ENCODE measurements at places on chromosomes 5 and 9. TPM values are rescaled to one million over a fixed set of nuclear protein-coding genes. Genes with fewer than 3 reads are reported as not detected.

The PITX1 gene
- not detected for total RNA-seq

- DNase-seq: no peak
Measured at GRCh38 chr5:125587631-125588030, 835.6 kb upstream of the GRAMD2B start.

The RNF208 gene
- not detected for total RNA-seq

DNA sequence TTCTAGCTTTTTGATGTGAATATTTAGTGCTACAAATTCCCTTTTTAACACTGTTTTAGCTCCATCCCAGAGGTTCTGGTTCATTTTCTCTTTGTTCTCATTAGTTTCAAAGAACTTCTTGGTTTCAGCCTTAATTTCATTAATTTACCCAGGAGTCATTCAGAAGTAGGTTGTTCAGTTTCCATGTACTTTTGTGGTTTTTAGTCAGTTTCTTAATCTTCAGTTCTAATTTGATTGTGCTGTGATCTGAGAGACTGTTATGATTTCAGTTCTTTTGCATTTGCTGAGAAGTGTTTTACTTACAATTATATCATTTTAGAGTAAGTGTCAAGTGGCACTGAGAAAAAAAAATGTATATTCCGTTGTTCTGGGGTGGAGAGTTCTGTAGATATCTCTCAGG is 240.1 kb upstream of the RASA1 start:
- no peak for DNase-seq

GRCh38 chr9:36093384-36093783 is 43.1 kb upstream of the GLIPR2 start:
- DNase-seq: no peak

- no peak for DNase-seq
Measured at GRCh38 chr9:98665501-98665900, 43.2 kb downstream of the GABBR2 start.

The BARX1 gene
- not detected for total RNA-seq

- no peak for DNase-seq
Measured at GRCh38 chr9:20219437-20219836, 402.9 kb downstream of the MLLT3 start.

The PCDH1 gene
- total RNA-seq: 3.5 TPM

The PAPPA gene
- 31.5 TPM for total RNA-seq

Measured in GM23248 (cell line).